ENCODE measurements at places on chromosomes 7 and 10.

DNA sequence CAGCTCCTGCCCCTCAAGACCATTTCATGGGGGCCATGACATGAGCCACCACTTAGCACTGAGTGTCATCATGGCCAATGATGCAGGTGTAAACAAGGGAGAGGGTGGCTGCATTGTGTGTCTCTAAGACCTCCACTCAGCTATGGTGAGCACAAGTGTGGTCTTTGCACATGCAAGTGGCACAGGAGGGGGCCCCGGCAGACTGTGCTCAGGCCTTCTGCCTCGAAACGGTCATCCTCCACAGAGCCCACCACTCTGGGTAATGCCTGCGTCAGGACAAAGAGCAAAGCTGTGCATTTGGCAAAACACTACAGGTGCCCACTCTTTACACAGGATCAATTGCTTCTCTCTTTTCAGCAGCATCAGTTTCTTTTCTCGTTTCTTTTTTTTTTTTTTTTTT, 125.5 kb downstream of the SH3PXD2A start:
- no peaks in the 10 kb centered on the region for H3K36me3 ChIP-seq
- no peak overlapping the region for H3K27ac ChIP-seq
- H3K27me3 ChIP-seq = peaks cover 9% of the 10 kb centered on the region
- H3K4me1 ChIP-seq = peaks cover 4% of the 10 kb centered on the region

DNA sequence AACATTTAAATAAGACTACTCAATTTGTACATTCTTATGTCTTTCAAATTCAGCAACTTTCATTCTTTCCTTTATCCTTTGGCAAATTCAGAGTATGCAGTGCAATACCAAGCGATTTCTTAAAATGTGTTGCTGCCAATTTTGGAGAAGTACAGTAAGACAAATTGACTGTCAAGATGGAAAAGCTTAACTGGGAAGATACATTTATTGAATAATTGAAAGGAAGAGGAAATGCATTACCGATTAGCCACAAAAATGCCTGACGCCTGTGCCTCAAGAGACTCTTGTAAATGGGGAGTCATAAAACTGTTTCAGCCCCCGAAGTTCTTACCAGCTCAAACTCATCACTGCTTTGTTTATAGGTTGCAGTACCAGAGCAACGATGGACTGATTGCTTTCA, 373.3 kb upstream of the GALNT17 start:
- no peaks in the 10 kb centered on the region for H3K27me3 ChIP-seq
- H3K36me3 ChIP-seq = no peaks in the 10 kb centered on the region
- H3K4me3 ChIP-seq = no peak overlapping the region
- DNase-seq = no peak
- H3K27ac ChIP-seq = no peak overlapping the region

DNA sequence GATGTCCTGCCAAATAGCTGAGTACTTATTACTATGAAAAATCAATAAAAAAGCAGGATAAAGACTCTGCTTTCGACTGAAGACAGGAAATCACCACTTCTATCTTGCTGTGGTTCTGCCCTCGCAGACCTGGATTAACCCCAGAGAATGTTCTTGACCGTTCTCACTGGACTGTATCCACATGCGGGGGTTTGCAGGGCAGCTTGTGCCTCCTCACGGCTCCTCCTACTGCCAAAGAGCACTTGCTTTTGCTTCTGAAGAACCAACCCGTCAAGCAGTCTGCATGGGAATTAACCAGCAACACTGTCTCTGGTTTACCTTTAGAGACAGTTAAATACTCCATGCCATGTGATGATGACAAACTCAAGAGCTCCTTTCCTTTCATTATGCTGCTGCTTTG, 184.0 kb downstream of the GFRA1 start:
- no peaks in the 10 kb centered on the region for H3K36me3 ChIP-seq
- no peaks in the 10 kb centered on the region for H3K27me3 ChIP-seq
- H3K27ac ChIP-seq = no peak overlapping the region
- H3K4me1 ChIP-seq = no peaks in the 10 kb centered on the region
- DNase-seq = no peak

GRCh38 chr7:101947899-101948298, 130.5 kb downstream of the CUX1 start:
- no peak overlapping the region for H3K4me3 ChIP-seq
- no peaks in the 10 kb centered on the region for H3K4me1 ChIP-seq
- DNase-seq = no peak
- no peak overlapping the region for H3K27ac ChIP-seq

DNA sequence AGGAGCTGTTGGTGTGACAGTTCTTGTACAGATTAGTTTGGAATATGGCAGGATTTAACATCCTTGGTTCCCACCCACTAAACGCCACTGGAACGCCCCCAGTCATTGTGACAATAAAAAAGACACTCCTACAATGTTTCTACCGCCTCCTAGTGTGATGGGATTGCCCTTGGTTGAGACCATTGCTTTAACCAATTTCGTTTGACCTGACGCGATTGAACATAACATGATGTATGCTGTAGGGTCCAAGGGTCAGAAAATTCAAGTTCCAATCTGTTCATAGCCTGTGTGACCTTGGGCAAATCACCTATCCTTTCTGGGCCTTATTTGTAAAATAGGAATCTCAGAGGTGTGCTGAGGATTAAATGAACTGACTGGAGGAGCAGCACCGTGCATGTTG, 12.5 kb downstream of the MXI1 start:
- H3K36me3 ChIP-seq = peaks cover 5% of the 10 kb centered on the region
- no peak for DNase-seq

DNA sequence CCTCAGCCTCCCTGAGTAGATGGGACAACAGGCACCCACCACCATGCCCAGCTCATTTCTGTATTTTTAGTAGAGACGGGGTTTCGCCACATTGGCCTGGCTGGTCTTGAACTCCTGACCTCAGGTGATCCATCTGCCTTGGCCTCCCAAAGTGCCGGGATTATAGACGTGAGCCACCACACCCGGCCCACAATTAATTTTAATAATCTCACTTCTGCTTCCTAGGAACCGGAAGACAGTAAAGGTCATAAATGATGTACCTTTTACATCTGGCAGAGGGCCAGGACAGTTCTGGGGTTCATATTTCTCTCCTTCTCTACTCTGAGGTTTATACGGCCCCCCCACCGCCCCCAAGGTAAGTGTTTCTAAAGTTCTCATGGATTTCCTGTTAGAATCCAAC, 31.2 kb upstream of the AOAH start:
- DNase-seq = no peak
- H3K27me3 ChIP-seq = peaks cover 2% of the 10 kb centered on the region
- no peak overlapping the region for H3K4me3 ChIP-seq
- H3K4me1 ChIP-seq = no peaks in the 10 kb centered on the region
- no peaks in the 10 kb centered on the region for H3K36me3 ChIP-seq
